ENCODE measurements at places on chromosomes 6 and 20.

DNA sequence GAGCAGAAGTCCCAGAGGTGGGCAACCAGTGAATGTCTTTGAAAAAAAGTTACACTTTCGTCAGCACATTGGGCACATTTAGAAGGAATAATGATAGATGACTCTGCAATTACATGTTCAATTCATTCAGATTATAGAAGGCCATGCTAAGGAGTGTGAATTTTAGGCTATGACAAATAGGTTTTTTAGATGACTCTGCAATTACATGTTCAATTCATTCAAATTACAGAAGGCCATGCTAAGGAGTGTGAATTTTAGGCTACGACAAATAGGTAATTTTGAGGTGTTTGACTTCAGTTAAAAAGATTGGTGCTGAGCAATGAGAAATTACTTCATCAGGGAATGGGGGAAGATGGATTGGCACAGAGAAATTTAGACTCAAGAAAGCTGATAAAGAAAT, 744.9 kb upstream of the MMS22L start:
- DNase-seq, result no peak

DNA sequence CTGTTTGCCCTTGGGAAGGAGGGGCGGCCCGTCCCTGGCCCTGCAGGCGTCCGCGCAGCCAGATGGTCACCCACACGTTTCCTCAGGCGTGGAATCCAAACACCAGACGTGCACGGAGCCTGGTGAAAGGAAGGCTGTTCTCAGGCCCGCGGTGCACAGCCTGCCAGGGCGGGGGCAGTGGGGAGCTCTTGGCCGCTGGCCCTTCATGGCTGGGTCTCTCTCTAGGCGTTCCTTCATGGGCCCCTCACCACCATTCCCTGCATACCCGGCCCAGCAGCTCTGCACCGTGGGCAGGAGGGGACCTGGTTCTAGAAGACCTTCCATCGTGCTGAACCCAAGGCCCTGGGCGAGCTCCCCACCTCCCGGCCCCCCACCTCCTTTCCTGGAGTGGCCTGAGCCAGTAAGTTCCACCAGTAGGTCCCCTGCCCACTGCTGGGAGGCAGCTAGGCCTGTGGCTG, 30.4 kb upstream of the SMOC2 start:
- DNase-seq, result no peak

DNA sequence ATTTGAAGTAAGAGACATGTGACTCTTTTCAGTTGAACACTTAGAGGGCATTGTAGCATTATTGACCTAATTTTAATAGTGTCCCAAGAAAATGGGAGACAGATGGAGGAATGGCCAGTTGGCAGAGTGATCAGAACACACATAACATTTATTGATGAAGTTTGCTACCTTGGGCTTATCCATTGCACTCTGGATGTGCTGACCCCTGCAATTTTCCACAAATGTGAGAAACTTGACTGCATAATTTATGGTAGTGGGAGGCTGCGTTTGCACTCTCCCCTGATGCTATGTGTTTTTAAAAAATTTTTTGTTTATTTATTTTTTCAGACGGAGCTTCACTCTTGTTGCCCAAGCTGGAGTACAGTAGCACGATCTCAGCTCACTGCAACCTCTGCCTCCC, 95.9 kb downstream of the ZFAND3 start:
- DNase-seq, result no peak

DNA sequence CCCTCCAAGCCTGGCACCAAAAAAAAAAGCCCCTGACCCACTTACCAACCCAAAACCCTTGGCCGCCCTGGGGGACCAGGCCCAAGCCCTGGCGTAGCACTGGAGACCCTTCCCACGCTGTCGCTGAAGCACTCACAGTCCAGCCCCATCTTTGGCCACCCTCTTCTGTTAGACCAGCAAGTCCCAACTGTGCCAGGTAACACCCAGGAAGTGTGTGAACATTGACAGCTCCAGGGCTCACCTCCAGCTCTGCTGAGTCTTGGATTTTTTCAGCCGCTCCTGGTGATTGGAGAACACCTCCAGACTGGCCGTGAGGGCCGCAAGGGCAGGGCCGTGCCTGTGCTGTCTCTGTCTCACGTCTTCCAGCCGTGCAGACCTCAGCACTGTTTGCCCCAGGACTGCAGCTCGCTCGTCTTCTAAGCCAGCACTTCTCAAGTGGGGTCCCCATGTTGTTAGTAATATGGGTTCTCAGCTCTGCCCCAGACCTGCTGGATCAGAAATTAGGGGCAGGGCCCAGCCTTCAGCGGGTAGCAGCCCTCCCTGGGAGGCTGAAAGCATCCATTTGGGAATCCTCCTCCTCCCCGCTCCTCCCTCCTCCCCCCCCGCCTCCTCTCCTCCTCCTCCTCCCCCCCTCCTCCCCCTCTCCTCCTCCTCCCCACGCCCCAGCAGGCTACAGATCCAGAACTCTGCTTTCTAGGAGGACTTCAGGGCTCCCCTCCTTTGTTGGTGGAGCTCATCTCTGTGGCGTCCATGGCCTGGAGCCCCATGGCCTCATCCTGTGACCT, 18.1 kb downstream of the NPEPL1 start:
- DNase-seq, result no peak

DNA sequence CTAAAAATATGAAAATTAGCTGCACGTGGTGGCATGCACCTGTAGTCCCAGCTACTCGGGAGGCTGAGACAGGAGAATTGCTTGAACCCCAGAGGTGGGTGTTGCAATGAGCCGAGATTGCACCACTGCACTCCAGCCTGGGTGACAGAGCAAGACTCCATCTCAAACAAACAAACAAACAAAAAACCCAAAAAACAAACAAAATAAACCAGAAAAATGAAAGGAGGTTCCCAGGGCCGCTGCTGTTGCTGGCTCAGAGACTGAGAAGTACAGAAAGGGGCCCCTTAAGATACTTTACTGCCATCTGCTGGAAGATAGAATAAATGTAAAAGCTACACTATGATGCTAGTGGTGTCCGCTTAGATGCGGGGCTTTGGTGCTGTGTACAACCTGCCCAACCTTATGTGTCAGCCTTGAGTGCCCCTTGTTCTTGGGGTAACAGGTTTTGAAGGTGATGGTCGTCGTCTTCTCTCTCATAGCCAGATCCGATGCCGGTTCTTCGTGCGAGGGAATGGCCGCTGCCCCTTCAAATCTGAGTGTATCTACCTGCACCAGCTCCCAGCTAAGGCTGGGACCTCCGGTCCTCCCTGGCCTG, 2.8 kb upstream of the FANCE start:
- DNase-seq, result peak; percentile 74

GRCh38 chr6:23181356-23182110, 612.2 kb downstream of the HDGFL1 start:
- no peak for DNase-seq

DNA sequence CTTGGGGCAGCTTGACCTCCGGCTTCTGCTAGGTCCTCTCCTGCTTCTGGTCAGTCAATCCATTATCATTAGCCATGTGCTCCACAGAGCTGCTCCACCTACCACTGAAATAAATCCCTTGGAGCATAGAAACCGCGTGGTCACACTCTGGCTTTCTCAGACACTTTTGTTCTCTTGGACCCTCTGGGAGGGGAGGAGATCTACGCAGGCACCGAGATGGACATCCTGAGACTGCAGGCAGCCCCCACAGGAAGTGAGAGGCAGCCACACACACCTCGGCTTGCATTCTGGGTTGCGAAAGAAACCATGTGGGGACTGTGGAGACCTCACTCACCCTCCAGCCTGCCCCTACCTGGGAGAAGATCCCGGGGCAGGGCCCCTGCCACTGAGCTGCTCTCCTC, 79.5 kb downstream of the FYN start:
- DNase-seq, result no peak

DNA sequence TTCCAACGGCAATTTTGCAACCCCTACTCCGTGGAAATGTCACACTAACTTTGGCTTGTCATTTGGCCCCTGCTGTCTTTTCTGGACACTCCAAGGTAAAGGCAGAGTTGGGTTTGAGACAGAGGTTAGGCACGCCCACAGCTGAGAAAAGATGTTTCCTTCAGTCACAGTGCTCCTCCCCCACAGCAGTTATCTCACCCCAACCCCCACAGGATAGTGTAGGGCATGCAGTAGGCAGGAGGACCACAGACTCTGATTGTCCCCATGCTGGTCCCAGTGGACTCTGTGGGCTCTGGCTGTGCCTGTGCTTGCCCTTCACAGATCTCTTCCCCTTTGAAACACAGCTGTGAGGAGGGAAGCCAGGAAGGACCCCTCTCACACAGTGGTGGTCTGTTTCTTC, 124.0 kb upstream of the CARMIL1 start:
- no peak for DNase-seq

- no peak for DNase-seq
These were observed 44.7 kb downstream of the SLC35F1 start for GRCh38 chr6:117951783-117952182.

- DNase-seq, result no peak
These were observed 82.2 kb downstream of the SNAP25 start for GRCh38 chr20:10300582-10301446.

GRCh38 chr6:82331031-82331773, 32.4 kb upstream of the TPBG start:
- peak; percentile 85 for DNase-seq

DNA sequence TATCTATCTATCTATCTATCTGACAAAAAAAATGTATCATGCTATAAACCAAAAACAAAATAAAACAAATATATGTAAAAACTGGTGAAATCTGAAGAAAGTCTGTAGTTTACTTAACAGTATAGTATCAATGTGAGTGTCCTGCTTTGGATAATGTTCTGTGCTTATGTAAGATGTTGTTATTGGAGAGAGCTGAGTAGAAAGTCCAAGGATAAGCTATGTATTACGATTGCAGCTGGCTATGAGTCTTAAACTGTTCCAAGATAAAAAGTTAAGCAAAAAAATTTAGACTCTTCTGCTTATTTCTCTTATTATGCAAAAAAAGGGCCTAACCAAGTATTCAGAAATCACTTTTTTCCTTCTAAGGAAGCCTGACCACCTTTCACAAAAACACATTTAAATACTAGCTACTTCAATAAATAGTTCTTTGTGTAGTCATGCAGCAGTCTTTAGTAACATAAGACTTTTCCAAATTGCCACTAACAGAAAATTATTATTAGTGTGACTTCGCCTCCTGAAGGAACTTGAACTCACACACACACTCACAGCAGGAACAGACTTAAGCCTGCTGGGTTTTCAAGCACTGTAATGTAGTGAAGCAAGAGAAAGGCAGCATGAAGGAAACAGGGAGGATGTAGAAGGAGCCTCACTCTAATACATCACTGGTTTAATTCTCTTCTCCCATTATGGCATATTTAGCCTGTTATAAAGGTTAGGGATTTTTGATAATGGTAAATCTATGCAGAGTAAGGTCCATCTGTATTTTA, 265.8 kb upstream of the GJE1 start:
- DNase-seq, result no peak

DNA sequence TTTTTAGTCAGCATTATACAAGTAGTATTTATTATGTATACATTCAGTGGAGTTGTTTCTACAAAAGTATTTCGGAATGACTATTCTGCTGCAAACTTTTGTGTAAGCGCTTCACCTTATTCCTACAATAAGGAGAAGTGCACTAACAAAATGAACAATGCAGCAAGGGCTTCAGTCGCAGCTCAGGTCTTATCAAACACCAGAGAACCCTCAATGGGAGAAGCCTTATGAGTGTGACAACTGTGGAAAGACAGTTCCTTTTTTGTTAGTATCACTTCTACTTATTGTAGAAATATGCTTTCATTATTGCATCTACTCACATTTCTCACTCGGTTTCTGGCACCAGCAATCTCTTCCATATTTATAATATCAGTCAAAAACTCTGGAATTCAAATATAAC, 18.8 kb downstream of the ZKSCAN3 start:
- no peak for DNase-seq
